ENCODE measurements at places on chromosomes 7 and 10.

DNA sequence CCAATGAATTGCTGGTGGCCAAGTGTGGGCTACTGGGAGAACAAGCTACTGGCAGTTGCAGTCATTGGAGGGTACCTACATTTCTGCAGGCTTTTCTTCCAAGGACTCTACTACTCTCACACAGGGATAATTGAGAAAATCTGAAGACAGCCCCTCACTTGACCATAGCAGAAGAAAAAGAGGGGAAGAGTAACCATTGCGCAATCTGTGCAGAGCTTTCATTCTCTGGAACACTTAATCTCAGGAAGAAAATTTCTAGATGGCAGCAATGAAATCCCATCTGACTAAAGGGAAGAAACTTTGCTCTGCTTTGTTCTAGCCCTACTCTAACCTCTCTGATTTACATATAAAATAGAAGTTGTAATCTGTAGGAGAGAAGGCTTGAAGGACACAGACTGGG lies 1239.6 kb upstream of the SORCS1 start:
- no peak for DNase-seq
- H3K4me1 ChIP-seq: no peaks in the 10 kb centered on the region
- H3K27me3 ChIP-seq: no peaks in the 10 kb centered on the region
- no peak overlapping the region for H3K4me3 ChIP-seq
- H3K27ac ChIP-seq: no peak overlapping the region
- H3K36me3 ChIP-seq: no peaks in the 10 kb centered on the region

GRCh38 chr10:124066126-124066700 lies 27.2 kb downstream of the CHST15 start:
- no peaks in the 10 kb centered on the region for H3K27me3 ChIP-seq
- H3K27ac ChIP-seq: no peak overlapping the region
- H3K36me3 ChIP-seq: no peaks in the 10 kb centered on the region

DNA sequence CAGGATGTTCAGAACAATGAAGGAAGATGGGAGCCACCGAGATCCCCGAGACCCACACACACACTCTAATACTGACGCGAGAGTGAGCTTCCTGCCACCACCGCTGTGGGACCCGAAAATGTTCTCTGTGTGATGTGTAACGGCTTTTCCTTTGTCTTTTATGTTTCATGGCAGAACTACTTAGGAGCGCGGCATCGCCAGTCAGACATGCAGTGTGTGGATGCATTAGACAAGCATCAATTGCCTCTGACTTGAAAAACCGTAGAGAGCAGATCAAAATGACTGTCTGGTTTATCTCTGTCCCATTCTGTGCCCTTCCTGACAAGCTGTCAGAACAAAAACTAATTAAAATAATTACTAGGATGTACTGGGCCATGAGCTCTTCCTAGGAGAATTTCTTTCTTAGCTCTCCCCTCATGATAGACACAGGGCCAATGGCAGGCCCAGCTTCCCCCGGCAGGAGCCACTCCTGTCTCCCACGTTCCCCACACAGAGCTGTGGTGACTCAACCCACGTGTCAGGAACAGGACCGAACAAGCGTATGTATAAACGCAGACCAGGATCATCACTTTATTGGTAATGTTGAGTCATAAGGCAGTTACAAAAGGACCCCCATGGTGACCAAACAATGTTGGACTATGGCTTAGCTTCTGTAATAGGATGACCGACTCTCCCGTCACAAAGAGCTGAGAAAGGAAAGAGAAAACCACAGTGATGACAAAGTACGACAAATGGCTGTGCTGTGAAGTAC lies 705.0 kb downstream of the PARD3 start:
- no peak overlapping the region for H3K27ac ChIP-seq
- no peaks in the 10 kb centered on the region for H3K27me3 ChIP-seq

DNA sequence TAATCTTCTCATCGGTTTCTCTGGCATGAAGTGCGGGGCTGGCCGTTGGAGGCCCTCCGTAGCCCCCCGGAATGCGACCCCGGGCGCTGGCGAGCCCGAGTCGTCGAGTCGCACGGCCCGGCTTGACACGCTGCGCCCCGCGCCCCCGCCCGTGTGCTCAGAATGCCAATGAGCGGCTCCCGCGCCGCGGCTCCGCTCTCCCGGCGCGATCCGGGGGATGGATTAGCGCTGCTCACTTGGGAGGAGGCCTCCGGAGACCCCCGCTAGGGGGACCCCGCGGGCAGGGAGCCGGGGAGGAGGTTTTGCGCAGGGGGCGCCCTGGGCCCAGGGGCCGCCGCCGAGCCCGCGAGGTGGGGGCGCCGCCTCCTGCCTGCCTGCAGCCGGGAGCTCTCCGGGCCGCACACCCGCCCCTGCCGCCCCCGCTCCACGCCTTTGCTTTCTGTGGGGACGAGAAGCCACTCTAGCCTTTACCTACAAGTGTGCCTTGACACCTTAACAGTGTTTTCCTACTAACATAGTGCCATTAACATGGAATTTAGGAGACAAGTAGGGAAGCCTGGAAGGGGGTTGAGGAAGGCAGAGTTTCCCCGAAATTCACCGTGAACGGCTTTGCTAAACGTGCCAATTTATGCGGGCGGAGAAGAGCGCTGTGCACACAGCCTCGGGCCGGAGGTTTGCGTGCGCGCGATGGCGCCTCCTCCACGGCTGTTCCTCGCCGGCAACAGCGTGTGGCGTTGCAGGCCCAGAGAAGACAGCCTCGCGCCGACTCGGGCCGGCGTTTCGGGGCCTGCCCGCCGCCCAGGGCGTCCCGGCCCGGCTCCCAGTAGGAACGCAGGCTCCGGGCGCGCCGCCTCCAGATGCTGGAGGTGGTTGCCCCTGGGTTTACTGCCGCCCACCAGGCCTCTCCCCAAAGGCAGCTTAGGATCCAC lies 7.1 kb downstream of the SHH start:
- H3K36me3 ChIP-seq: no peaks in the 10 kb centered on the region
- peaks cover 8% of the 10 kb centered on the region for H3K4me1 ChIP-seq
- peaks cover 31% of the 10 kb centered on the region for H3K27me3 ChIP-seq
- H3K27ac ChIP-seq: peak overlapping the region; percentile 30

DNA sequence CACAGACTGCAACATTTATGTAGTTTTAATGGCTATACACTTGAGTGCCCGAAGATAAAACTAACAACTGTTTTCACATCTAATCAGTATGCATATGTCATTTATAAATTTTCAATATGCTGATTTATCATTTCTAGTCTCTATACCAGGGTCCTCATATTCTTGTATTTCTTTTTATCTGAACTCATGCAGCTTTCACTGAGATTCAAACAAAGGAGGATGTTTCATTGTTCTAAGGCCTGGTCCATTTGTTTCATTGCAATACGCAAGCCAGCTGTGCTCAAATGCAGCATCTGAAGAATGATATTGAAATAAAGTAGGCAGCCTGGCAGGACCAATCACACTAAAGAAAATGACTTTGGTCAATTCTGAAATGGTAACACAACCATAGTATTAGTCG lies 31.7 kb downstream of the MAGI2 start:
- H3K27me3 ChIP-seq: no peaks in the 10 kb centered on the region
- no peaks in the 10 kb centered on the region for H3K4me1 ChIP-seq
- no peaks in the 10 kb centered on the region for H3K36me3 ChIP-seq
- H3K4me3 ChIP-seq: no peak overlapping the region

DNA sequence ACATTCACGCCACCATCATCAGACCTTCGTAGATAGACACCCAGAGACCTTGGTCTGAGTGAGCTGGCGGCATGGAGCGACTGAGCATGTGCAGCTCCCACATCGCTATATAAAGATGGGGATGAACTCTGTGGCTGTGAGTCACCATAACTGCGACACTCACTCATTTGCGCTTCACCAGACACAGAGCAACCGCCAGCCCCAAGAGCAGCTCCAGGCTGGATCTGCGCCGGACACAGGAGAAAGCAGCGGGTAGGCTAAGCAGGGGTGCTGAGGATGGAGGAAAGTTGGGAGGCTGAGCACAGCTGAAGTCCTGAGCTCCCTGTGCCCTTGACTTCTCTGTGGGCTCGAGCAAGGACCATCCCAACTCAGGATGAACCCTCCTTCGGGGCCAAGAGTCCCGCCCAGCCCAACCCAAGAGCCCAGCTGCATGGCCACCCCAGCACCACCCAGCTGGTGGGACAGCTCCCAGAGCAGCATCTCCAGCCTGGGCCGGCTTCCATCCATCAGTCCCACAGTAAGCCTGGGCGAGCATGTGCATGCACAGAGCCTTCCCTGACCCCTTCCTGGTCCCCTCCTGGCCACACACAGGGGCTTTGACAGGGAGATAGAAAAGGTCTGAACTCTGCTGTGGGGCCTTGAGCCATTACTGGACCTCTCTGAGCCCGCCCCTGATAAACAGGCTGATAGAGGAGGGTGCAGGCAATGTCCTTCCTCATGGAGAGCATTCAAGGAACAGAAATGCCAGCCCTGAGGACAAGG lies at the start of gene OPN4:
Gene OPN4, plus strand, starts transcription at position 137 of the 762 bp plus-strand sequence. Its CDS starts 237 bp downstream, at position 374.
- H3K36me3 ChIP-seq: no peaks in the 10 kb centered on the region
- no peaks in the 10 kb centered on the region for H3K4me1 ChIP-seq
- no peak for DNase-seq
- no peak within 1 kb of the TSS for H3K4me3 ChIP-seq

DNA sequence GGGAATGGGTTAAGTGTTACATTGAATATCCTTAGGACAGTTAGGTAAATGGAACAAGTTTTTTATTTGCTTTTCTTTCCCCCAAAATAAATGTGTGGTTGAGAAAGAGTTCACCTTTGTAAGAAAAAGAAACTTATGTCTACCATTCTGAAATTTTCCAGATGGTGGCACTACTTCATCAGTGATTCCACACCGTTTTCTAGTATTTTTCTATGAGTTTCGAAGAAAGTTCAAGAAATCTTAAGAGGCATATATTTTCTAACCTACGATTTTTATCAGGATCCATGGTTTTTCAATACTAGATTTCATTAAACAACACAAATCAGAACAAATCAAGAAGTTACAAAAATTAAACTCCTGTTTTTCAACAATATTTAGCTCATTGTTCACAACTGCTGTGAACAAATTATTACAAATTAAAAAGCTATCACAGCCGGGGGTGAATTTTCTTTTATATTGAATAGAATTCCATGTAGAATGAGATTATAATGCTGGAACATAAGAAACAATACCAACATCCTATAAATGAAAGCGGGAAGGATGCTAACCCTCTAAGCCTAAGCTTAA lies 163.1 kb upstream of the NPVF start:
- H3K36me3 ChIP-seq: no peaks in the 10 kb centered on the region
- H3K27ac ChIP-seq: no peak overlapping the region
- no peak overlapping the region for H3K4me3 ChIP-seq
- no peaks in the 10 kb centered on the region for H3K4me1 ChIP-seq

DNA sequence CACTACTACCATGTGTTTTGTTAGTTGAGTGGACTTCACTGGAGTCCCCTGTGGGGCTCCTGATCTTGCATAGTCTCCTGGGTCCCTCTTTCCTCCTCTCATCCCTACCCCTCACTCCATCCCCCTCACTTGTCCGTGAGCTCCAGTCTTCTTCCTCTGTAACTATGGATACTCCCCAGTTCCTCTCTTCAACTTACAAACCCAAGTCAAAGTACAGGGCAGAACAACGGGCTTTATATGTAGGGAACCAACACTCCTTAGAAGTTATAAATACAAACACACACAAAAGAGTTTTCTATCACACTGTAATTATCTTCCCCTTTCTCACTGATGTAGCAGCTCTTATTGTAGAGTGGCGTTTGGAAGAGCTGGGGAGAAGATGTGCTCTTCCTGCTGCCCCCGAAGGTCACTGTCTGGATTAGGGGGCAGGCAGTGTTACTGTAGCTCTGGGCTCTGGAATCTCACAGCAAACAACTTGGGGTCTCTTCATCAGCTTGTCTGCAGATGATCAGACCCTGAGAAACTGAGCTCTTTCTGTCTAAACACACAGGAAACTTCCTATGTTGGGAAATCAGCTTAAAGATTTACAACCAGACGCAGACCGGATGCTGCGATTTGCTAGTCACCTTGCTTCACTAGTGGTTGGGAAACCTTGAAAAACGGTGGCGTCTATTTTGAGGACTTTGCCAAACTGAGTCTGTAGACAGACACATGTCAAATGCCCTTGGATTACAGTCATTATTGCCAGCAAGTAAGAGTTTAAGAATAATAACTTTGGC lies 13.6 kb downstream of the SNX10 start:
- no peak overlapping the region for H3K27ac ChIP-seq
- no peak for DNase-seq
- no peaks in the 10 kb centered on the region for H3K27me3 ChIP-seq
- no peak overlapping the region for H3K4me3 ChIP-seq
- H3K4me1 ChIP-seq: no peaks in the 10 kb centered on the region

DNA sequence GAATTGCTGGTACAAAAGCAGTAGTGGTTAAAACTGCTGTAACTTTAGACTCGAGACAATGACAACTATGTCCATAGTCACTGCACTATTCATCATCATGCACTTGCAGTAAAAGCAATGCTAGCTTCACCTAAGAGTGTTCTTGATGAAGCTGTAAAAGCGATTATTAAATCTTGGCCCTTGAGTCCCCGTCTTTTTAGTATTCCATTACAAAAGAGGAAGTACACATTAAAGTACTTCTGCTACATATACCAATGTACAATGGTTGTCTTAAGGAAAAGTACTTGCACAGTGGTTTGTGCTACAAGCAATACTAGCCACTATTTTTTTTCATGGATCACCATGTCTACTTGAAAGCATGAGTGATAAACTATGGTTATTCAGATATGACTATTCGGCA lies 78.3 kb downstream of the ATAD1 start:
- H3K36me3 ChIP-seq: no peaks in the 10 kb centered on the region
- DNase-seq: no peak
- H3K4me1 ChIP-seq: peaks cover 1% of the 10 kb centered on the region
- H3K4me3 ChIP-seq: no peak overlapping the region

DNA sequence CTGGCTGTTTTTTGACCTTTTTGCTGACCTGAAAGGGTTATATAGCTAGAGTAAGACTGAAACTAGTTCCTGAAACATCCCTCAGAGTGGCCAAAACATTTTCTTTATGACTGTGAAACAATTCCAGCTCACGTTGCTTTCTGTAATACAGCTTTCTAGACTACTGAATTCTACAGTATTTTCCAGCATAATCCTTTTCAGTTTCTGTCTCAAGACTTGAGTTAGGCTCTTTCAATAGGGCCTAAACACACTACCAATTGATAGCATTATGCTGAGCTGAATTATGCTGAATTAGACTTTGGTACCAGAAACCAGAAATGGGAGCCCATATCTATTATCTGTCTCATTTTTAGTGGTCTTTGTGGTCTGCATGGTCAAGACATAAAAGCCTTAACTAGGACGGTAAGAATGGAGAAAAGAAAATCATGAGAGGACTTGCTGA lies 72.6 kb downstream of the EPDR1 start:
- no peaks in the 10 kb centered on the region for H3K36me3 ChIP-seq
- H3K4me1 ChIP-seq: no peaks in the 10 kb centered on the region
- DNase-seq: no peak
- no peaks in the 10 kb centered on the region for H3K27me3 ChIP-seq

GRCh38 chr10:95234951-95235350 lies 40.9 kb downstream of the ACSM6 start:
- H3K4me1 ChIP-seq: no peaks in the 10 kb centered on the region
- no peak overlapping the region for H3K4me3 ChIP-seq

All from mesendoderm (in vitro differentiated cells).